A673 (cell line): ENCODE measurements at places on chromosomes 13 and 19. TPM values are rescaled to one million over a fixed set of nuclear protein-coding genes. Genes with fewer than 3 reads are reported as not detected.

Gene OR7D2
- total RNA-seq = not detected in 2 replicates

DNA sequence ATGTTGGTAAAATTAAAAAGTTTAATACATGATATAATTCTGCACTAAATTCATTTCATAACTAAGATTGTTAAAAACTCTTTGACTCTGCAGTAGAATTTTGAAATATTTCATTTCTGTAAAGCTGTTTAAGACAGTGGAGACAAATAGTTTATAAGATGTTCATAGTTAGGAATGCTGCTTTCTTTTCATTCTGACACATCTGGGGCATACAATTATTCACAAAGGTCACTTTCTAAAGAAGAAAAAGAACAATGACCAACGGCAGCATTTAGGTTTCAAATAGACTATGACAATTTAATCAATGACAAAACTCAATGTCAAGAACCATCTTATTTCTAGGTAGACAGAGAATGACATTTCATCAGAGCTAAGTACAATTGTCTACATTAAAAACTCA, 1422.1 kb downstream of the PCDH9 start:
- DNase-seq = no peak

GRCh38 chr19:14472202-14472938, 2.8 kb downstream of the PTGER1 start:
- peak; percentile 80 for DNase-seq

DNA sequence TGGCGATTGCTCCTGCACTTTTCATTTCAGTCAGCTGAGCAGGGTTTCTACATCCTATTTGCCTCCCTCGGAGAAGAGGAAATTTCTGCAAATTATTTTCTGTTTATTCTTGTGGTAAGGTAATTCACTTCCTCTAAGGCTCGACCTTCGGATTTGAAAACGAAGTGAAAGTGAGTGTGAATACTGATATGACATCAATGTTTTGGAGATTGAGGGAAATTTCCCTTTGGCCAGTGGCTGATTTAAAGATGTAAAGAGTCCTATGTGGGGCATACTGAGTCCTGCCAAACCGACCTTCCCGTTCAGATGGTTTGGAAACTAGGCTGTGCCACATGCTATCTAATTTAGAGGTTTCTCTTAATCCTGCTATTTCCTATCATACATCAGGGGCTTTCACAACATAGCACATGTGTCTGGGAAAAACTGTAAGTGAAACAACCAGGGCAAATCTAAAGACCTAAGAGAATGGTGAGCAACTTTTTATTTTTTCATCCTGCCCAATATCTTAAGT, 112.3 kb downstream of the POSTN start:
- DNase-seq = no peak
